ENCODE measurements at places on chromosomes 2 and 18.

DNA sequence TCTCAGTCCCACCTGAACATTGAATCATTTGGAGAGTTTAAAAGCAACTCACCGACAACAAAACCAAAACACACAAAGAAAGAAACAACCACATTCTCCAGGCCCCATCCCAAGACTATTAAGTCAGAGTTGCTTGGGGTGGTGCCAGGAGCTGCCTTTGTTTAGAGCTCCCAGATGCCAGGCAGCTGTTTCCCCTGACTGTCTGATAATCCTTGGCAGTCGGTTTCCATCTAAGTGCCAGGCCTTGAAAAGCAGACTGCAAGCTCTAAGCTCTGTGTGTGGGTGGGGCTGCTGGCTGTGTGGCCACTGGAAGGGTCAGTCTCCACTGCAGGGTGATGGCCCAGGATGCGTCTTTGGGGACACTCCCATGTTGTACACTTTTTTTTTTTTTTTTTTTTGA lies 255.3 kb upstream of the AGAP1 start:
- DNase-seq: no peak

- DNase-seq: peak; percentile 21
Observed at GRCh38 chr18:46264255-46264654, 160.1 kb downstream of the HAUS1 start.

GRCh38 chr2:55330541-55331297 lies 61.7 kb upstream of the MTIF2 start:
- no peak for DNase-seq

GRCh38 chr2:231280846-231281245 lies 82.4 kb downstream of the ARMC9 start:
- DNase-seq: peak; percentile 65

DNA sequence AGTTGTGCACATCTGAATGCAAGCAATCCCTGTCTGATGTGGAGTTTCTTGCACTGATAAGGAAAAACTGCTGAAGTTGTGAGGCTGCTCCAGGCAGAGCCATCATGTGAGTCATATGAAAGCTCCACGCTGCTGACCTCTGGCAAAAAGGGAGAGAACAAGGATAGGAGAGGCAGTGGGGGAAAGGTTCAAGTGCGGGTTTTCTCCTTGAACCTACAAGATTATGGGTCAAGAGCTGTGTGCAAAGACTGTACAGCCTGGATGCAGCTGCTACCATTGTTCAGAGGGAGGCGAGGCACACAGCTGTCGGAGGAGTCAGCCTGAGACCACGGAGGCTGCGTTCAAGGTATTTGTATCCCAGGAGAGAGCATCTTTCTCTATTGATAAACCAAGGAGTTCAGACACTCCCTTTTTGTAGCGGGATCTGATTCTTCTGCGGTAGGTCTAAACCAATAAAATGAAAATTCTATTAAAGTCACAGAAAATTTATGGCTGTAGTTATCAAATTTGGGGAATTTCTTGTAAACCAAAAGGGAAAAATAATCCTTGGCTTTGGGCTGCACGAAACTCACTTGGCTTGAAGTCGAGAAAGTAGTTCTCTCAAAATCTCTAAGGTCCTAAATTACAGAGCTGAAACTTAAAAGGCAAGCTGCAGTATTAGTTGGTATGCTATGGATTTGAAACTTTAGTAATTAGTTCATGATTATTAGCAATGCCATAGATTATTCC lies at the start of gene CDK15:
Gene CDK15, plus strand, starts transcription at position 96 of the 729 bp plus-strand sequence. Its CDS starts 128 bp downstream, at position 224.
- DNase-seq: peak; percentile 21

DNA sequence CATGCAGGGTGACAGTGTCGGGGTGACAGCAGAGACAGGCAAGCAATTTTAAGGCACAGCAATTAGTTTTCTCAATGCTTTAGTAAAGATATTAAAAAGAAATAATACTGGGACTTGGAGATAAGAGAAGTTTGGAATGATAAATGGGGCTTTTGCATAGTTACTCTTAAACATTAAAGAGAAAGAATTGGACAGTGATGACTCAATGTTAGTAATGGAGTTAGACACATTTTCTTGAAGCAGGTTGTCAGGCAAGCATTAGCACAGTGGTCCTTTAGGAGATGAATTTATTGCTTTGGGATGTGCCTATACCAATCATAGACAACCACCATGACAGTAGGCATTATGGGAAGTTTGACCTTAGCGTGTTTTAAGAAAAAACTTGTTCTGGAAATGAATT lies 228.3 kb upstream of the RAB12 start:
- no peak for DNase-seq

- DNase-seq: peak; percentile 81
Observed at GRCh38 chr2:112187805-112188596, 49.8 kb downstream of the FBLN7 start.

Data from hematopoietic multipotent progenitor cell treated with erythropoietin and hydrocortisone succinate and interleukin-3 and kit ligand, for 8 days (in vitro differentiated cells).